ENCODE measurements at places on chromosomes 7 and 10. TPM values are rescaled to one million over a fixed set of nuclear protein-coding genes. Genes with fewer than 3 reads are reported as not detected.

DNA sequence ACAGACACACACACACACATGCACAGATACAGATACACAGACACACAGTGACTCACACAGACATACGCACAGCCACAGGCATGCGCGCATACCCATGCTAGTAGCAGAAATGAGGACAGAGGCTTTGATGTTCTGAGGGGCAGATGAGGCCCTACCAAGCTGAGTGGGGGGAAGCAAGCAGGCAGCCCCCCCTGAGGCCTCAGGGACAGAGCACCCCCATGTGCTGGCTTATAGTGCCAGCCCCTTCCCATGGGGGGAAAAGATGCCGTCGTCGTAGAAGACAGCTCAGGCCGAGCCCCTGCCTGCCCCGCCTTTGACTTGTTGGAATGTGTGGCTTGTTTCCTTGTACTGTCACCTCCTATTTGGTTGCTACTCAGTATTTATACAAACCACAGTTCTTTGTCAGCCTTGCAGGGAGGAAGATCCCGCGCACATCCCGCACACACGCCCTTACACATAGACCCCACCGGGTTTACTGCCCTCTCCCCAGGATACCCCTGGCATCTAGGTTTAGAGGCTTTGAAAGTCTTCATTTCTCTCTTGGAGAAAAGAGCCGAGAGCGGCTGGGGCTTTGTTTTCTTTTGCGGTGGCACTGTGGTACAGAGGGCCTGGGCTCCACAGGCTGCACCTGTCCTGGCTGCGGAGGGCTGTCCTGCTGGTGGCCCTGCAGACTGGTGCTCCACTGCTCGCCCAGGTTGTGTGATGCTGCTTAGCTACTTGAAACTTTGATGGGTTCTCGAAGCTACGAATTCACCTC, 112.5 kb downstream of the DOCK1 start:
- no peak for DNase-seq

TES gene
- polyA plus RNA-seq = 75.3 TPM

DNA sequence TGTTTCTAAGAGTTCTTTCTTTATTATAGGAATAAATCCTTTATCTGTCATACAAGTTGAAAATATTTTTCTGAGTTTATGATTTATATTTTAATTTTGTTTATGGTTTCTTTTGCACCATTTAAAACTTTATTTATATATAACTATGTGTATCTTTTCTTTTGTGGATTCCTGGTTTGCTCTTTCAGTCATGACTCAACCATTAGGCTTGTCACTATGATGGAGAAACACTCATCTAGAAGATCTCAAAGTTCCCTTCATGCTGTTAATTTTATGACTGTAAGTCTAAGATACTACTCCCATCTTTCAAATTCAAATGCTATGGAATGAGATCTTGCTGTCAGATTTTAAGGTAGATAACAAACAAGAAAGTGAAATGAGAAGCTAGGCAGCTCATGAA, 199.5 kb downstream of the INHBA start:
- DNase-seq = no peak

LEP gene
- 0.53 TPM for polyA plus RNA-seq

GRCh38 chr7:29859524-29860185, 53.3 kb downstream of the WIPF3 start:
- no peak for DNase-seq

DNA sequence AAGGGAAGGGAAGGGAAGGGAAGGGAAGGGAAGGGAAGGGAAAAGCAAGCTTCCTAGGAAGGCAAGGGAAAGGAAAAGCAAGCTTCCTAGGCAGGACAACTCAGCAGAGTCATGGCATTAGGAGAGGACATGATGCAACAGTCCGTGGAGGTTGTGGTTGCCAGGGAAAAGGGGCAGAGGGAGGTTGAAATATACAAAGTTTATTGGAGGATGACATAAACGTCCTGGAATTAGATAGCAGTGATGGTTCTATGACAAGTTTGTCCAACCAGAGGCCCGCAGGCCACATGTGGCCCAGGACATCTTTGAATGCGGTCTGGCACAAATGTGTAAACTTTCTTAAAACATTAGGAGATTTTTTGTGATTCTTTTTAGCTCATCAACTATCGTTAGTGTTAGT, 59.8 kb upstream of the OPN4 start:
- no peak for DNase-seq

DNA sequence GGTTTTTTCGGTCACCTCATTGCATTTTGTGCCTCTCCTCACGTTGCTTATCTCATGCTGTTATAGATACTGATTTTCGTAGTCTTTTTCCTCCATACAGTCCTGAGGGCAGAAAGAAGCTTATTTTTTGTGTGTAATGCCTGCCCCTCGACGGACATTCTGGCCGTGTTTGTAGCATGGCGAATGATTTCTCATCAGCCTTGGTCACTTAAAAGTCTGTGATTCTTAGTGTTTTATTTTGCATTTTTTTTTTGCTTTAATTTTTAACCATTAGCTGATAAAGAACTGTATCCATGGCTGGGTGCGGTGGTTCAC, 469 bp upstream of the NOC3L start:
- DNase-seq = no peak

SEMA3C gene
- 23.3 TPM for polyA plus RNA-seq

DNA sequence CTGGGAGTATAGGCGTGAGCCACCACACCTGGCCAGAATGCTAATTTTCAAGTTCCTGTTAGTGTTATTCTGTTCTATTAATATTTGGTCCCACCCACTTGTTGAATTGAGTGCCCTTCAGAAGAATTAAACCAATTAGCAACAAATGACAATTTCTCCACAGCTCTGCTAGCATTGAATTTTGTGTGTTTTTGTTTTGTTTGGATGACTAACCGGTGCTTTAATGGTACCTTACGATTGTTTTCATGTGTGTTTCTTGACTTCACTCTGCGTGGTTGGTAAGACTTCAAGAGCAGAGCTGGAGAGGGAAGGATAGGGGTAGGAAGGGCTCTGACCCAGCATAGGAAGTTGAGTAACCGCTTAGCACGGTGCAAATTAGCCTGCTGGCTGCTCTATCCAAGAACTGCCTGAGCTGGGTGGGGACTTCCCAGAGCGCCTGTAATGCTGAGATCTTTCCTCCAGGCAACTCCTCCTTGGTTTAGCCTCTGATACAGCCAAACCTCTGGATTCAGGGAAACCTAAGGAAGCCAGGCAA, 4.6 kb downstream of the ARPC1B start:
- no peak for DNase-seq

- no peak for DNase-seq
Measured at GRCh38 chr7:74544706-74545469, 91.2 kb downstream of the GTF2IRD1 start.

Measured in left kidney (tissue), 8 donors.